ENCODE measurements at places on chromosomes 4 and X. TPM values are rescaled to one million over a fixed set of nuclear protein-coding genes. Genes with fewer than 3 reads are reported as not detected.

Gene ARMCX4
- 2.7 TPM for total RNA-seq

Gene CD38
- under 0.01 TPM for total RNA-seq

Gene TLR1
- total RNA-seq: under 0.01 TPM

Gene SH3D19
- 19.1 TPM for total RNA-seq

Gene NXF2B
- total RNA-seq: not detected

Gene GAB1
- 8.7 TPM for total RNA-seq

Gene TLR2
- 9.3 TPM for total RNA-seq

Gene S100P
- total RNA-seq: not detected

Gene SLC34A2
- not detected for total RNA-seq

Gene ATP1B4
- total RNA-seq: not detected

Gene ZNF674
- total RNA-seq: 0.81 TPM

Gene RTL3
- not detected for total RNA-seq

Gene FRG1
- 14.3 TPM for total RNA-seq

Gene BMX
- total RNA-seq: not detected

Gene NAT8L
- 0.81 TPM for total RNA-seq

Gene GPR173
- total RNA-seq: 3.9 TPM

Gene F8A2
- total RNA-seq: not detected

Gene CLCN5
- total RNA-seq: 4.6 TPM

Gene SMR3B
- total RNA-seq: not detected

Gene MED28
- total RNA-seq: 4.2 TPM

Gene XG
- not detected for total RNA-seq

Gene UGT2B11
- total RNA-seq: not detected

Gene FDCSP
- total RNA-seq: not detected

Gene TMPRSS11D
- total RNA-seq: not detected

Gene MTNR1A
- total RNA-seq: 0.16 TPM

Gene NLRP2B
- not detected for total RNA-seq

Gene RIBC1
- 0.33 TPM for total RNA-seq

Gene KLHL34
- not detected for total RNA-seq

Gene RBMXL3
- total RNA-seq: not detected

Gene SSX2B
- not detected for total RNA-seq

Gene USP46
- total RNA-seq: 8.8 TPM

Gene TMEM31
- total RNA-seq: not detected

Gene JADE3
- 7.6 TPM for total RNA-seq

Gene PNMA3
- total RNA-seq: under 0.01 TPM

Measured in mesangial cell (primary cell).